BE2C (cell line): ENCODE measurements at places on chromosomes 1 and 21.

- no peak for DNase-seq
Measured at GRCh38 chr1:203126151-203126865, 1.2 kb upstream of the ADORA1 start.

DNA sequence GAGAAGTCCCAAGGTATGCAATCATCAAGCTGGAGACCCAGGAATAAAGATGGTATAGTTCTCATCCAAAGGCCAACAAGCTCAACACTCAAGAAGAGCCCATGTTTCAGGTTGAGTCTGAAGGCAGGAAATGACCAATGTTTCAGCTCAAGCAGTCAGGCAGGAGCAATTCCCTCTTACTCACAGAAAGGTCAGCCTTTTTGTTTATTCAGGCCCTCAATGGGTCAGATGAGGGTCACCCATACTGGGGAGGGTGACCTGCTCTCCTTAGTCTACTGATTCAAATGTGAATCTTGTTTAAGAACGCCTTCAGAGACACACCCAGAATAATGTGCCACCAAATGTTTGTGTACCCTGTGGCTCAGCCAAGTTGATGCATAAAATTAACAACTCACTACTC, 262.4 kb downstream of the USP25 start:
- no peak for DNase-seq

GRCh38 chr1:31348449-31348848, 24.4 kb downstream of the FABP3 start:
- DNase-seq = no peak

DNA sequence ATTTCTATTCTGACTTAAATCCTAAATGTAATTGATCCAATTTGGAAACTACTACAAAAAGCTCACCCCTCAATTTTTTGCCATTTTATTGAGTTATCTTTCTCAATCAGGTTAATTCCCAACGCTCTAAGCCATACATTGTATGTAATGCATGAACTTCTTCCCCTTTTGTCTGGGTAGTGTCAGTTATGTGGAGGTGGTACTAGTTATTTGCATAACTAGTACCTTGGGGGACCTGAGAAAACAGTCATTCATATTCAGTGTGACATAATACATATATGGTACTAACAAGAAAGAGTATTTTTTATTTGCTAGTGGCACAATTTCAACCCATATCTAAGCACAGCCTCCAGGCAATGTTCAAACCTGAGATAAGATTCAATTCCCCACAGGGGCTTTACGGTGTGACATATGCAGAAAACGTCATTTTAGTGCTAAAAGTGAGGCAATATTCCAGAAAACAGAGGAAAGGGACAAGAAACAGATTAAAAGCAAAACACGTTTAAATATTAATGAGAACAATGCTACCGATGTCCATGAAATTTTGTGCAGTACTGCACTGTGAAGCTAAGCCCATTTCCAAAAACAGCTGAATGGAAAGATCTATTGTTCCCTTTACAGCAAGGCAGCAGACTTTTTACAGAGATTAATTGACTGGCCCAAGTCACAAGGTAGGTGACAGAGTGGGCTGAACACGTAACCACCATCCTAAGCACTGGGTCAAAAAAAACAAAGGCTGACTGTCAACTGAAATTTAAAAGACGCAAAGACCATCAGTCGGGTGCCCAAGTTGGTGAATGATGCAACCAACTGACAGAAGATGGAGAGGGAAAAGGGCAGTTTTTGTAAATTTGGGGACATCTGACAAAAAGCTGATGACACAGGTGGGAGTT, 1.4 kb downstream of the HLCS start:
- no peak for DNase-seq

DNA sequence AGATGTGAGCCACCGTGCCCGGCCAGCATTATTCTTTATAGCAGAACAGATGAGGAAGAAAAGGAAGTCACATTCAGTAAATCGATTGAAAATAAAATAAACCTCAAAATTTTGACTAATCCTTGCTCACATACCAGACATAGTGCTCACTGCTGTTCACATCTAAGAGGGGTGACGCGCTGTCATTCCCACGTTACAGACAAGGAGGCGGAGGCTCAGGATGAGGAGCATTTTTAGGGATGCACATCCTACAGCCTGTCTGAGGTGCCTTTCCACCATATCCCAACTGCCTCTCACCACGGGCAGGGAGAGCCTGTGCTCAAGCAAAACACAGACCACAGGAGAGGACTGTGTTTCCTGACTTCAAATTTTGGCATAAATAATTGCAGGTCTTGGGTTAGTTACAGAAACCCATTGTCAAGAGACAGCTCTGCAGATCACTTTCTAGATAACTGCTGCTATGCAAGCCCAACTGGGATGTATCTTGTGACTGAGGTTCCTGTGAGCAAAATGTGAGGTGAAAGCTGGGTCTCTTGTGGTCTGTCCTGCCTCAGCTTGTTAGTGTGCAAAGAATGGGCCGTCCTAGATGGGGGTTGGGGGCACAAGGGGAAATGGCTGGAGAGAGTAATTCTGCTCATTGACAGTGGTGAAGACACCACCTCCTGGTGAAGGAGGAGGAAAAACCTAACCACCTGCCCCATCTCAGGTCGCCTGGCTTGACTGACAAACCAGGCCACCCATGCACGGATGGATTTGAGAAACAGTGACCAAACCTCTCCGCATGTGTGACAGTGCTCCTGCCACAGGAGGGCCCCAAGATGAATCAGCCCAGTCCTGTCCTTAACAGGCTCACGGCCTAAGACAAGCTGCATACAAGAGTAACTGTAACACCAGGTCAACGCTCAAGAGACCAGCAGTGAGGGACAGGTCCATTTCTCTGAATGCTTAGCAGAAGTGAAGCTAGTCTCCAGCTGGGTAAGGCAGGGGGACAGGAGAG, 8.2 kb downstream of the TNN start:
- peak; percentile 27 for DNase-seq

- DNase-seq = peak; percentile 47
Measured at GRCh38 chr21:32940079-32941014, 85.4 kb upstream of the OLIG2 start.

DNA sequence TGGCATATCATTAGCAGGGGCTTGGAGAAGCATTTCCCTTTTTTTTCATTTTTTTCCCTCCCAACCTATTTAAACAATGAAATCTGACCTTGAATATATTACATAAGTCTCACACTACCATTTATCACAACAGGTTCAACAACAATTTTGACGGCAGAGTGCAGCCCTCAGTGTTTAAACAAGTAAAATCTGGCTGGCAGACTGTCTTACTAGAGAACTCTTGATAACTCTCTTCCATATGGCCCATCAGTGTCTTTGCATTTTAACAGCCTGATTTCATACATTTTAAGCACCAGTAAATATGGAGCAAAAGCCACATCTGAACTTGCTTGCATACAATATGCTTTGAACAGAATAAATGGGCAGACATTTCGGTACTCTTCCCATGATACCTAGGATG, 213.0 kb downstream of the KCTD3 start:
- DNase-seq = no peak

- no peak for DNase-seq
Measured at GRCh38 chr21:10627316-10627863, 106.0 kb downstream of the TPTE start.

GRCh38 chr1:29708796-29709703, 472.7 kb downstream of the PTPRU start:
- peak; percentile 78 for DNase-seq

- no peak for DNase-seq
Measured at GRCh38 chr1:62288662-62289061, 30.6 kb downstream of the KANK4 start.

DNA sequence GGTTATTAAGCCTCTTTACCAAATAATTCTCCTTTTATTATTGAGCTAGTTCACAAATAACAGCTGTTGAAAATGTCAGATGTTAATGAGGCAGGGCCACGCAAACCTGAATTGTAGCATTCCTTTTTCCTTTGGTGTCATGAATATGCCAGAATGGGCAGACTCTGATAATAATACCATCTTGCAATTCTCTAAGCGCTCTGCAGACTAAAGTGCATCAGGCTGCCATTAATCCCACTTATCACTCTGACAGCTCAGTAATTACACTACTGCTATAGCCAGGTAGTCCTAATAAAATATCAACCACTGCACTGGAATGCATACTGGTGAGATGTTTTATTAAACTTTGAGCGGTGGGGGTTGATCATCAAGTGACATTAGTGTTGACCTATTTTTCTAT, 177.7 kb downstream of the DPYD start:
- no peak for DNase-seq

- no peak for DNase-seq
Measured at GRCh38 chr1:194830387-194830786, 1644.0 kb upstream of the B3GALT2 start.

DNA sequence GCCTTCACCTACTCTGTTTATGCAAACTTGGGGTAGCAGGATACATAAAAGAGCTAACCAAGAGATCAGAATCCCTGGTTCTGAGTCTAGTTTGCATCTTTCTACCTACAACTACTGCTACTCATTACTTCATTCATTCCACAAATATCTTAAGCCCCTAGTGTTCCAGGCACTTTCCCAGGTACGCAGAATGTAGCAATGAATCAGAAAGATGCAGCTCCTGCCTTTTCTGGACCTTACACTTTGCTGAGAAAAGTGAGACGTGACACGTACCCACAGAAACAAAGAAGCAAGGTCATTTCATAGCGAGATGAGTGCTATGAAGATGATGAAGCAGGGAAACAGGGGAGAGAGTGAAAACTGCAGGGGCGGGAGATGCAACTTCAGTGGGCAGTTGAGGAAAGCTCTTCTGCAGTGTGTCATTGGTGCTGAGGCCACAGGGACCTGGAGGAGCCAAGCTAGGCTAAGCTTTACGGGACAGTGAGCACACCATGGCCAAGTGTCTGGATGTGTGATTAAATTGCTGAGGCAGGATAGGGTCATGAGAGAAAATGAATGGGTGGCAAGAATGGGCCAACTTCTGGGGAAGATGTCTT, 167.9 kb downstream of the TNFSF18 start:
- no peak for DNase-seq

- no peak for DNase-seq
Measured at GRCh38 chr1:220655509-220655908, 34.7 kb upstream of the C1orf115 start.

DNA sequence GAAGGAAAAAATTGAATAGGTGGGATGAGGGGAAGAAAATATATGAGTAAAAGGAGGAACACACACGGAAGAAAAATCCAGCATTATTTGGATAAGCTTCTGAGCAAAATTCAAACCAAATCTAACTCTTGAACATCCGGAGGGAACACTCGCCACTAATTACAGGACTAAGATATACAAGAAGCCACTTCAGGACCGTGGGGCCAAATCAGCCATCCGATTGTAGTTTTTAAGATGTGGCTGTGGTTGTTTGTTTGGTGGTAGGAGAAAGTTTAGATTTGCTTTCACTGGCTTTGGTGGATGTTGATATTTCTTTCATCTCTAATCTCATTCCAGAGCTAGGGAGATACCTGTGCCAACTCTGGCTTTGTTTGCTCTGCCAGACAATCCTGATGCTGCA, 43.7 kb upstream of the ADAMTS1 start:
- no peak for DNase-seq

DNA sequence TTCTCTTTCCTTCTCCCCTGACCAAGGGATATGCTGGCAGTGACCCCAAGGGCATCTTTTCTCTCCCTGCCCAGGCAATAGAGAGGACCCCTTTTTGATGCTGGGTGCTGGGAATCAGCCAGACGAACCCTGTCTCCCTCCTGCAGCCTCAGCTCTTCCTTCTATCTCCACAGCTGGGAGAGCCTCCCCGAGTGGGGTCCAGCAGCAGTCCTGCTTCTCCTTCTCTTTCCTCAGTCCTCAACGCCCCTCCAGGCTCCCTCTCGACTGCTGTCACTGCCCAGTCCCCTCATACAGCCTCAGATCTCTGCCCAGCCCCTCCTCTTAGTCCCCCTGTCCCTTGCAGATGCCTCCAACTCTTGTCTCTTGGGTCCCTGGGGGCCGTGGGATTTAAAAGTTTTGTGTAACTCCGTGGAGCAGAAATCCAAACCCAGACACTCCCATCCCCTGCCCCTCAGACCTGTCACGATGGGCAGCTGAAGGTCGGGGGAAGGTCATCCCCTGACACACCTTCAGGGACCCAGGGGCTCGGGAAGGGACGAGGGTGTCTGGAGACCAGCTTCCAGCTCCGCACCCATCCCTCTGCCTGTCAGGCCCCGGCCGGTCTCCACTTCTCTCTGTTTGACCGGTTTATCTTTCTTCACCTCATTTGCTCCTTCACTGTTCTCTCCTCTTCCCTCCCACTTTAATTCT, 5.8 kb upstream of the ETV3L start:
- DNase-seq = no peak

- DNase-seq = no peak
Measured at GRCh38 chr1:89198081-89198480, 661 bp downstream of the GBP4 start.

DNA sequence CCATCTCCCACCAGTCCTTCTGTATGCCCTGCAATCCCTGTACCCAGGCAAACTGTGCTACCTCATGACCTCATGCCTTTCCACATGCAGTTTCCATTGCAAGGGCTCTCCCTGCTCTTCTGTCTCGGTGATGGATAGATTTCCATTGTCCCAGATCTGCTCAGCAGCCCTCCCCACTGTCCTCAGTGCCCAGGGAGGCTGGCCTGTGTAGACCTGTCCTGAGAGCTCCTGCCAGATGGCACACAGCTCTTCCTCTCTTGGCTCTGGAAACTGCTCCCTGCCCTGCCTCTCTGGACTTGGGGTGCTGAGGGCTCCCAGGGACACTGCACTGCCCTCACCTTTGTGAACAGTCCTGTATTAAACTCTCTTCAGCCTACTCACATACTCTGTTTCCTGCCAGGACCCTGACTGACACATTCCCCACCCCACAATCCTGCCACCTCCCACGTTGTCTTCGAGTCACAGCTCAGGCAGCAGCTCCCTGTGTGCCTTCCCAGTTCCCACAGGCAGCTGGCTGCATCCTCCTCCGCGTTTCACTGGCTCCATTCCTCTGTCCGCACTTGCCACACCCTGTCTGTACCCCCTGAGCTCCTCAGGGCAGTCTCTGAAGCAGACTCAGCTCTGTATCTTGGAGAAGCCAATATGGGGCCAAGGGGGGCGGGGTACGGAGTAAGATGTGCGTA, 57.0 kb downstream of the SPATA46 start:
- DNase-seq = no peak

DNA sequence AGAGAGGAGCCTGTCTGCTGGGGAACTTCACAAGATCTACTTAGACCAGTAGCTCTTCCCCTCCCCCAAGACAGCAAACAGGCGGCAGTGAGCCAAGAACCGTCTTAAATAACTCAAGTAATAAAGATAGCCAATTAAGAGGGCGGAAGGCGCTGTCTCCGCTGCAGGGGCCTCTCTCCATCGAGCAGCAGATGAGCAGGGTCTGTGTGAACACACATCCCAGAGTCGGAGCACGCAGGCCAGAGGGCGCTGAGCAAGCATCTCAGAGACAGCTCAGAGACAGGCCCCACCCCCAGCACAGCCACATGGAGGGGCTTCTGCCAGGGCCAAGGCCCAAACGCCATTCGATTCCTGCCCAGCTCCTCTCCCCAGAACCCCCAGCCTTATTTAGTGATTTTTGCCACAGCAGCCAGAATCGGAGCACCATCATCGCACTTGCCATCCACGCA, 11.1 kb downstream of the IFFO2 start:
- peak; percentile 21 for DNase-seq
